ENCODE measurements at places on chromosomes 5 and 9.
A peak's percentile ranks its signal among the peaks of the same experiment; 100 is the strongest.

DNA sequence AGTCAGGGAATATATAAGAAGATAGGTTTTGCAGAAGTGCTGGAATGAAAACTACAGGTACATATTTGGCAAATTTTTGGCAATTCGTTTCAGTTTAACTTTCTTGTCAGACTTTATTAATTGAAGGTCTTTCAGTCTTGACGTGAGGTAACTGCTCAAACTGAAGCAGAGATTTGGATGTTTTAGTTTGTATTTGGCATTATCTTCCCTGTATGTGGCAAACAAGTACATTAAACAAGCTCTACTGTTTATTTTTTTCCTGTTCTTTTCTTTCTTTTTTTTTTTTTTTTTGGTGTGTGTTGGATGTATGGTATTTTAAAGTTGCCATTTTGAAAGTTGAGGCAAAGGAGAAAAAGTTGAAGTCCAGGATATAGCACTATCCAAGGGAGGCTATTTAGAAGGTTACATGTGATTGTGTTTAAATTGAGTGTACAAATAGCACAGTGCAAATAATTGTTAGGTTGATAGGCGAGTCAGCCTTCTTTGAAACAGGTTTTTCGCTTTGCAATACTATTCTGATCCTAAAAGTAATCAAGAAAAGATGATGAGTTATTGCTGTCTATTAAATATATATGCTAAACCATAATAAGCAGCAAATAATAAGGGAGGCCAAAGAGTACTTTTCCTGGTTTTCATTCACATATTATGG, 2.2 kb downstream of the PBX3 start:
- no peak for DNase-seq

DNA sequence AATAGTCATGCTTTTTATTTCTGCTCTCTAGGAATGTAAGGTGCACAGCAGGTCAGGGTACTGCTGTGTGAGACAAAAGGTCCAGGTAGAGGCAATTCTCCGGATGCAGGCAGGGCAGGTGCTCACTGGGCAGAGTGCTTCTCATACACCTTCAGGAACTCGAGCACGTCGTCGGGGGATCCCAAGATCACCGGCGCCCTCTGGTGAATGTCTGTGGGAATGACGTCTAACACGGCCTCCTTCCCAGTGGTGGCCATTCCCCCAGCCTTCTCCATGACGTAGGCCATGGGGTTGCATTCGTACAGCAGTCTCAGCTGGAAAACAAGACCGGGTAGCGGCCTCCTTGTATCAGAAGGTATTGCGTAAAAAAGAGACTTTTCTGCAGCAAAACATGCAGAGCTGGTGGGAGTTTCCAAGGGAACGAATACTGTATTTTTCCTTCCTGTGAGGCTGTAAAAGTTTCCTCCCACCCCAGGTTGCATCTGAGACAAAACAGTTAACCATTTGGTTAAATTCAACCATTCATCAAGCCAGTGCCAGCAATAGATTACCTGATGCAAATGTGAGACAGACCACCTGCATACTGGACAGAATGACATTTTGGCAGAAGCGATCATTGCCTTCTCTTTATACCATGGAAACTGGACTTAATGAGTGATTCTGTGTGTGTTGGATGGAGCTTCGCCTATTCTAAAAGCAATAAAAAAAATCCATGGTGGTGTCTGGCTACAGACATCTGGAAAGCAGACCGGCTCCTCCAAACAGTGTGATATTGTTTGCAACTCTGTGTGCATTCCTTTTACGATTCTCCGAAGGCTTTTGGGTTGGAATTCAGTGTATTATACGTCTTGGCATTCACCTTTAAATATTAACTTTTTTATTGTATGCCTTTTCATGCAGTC, 9.9 kb upstream of the FBP2 start:
- DNase-seq, result peak; percentile 71

GRCh38 chr9:34518110-34518616, 4.6 kb downstream of the ENHO start:
- DNase-seq, result no peak

DNA sequence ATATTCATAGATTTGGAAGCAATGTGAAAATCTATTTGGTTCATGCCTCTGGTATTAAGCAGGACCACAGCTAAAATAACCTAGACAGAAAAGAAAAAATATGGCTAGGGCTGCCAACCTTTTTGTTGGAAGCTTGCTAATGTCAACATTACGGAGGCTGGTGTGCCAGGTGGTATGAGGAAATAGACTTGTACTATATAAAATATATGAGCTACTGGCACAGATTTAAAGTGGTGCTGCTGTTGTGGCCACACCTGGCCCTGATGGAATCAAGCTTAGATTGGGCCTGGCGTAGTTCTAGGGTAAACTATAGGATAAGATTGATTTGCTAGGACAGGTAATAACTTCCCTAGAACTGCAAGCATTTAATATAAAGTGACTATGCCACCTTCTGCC, 10.6 kb upstream of the PARP8 start:
- no peak for DNase-seq

GRCh38 chr9:115456515-115456914, 338.6 kb upstream of the TNC start:
- DNase-seq, result no peak

DNA sequence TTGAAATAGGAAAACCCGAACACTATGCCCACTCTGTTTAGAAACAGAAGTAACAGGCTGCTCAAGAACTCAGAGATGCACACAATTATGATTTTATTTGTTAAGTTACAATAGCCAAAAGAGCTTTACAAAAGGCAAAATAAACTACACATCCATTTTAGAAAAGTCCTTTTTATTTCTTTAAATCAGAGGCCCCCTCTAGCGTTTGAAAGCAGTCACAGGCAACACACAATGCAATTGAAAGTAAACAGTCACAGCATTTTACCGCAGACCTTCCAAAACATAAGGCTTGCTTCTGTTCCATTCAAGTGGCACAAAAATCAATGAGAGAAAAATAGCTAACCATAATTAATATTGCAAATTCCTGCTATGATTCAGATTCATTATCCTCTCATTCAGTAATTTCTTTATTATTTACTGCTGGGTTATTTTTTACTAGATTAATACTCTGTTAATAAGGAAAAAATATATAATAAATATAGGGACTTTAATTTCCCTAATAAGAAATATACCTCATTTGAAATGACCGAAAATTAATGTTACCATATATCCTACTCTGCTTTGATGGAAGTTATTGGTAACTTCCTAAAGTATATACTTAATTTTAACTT, 78.3 kb downstream of the CEP120 start:
- DNase-seq, result peak; percentile 21

GRCh38 chr5:34499001-34499734, 157.0 kb upstream of the RAI14 start:
- no peak for DNase-seq

DNA sequence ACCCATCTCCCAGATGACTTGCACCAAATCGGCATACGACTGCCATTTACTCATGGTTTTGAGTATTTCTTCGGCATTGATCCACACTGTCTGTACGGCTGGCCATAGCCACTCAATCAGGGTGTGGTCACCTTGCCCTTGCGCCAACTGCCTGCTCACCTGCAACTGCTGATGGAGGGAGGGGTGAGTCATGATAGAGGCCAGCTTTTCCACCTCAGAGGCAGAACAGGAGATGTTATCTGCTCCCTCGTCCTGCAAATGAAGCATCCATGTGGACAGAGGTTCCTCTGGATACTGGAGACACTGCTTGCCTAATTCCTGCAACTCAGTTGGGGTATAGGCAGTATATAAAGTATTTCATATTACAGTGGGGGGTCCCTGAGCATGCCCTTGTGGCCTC, 85.6 kb upstream of the ATP10B start:
- no peak for DNase-seq

DNA sequence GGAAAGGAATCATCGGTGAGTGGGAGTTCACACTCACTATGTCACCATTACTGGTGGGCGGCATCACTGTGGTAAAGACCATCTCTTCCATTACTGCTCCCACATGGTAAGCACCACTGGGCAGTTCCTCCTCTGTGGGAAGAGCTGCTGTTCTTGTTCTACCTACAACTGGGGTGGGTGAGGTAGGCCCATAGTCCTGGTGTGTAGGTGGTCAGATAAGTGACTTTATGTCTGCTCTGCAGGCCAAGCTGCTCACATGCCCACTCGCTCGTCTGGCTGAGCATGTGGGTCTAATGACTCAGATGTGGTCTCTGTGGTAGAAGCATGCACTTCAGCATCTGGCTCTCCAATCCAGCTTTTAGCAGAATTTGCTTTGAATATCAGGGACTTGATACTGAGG, 82.9 kb downstream of the TMEM215 start:
- DNase-seq, result no peak

DNA sequence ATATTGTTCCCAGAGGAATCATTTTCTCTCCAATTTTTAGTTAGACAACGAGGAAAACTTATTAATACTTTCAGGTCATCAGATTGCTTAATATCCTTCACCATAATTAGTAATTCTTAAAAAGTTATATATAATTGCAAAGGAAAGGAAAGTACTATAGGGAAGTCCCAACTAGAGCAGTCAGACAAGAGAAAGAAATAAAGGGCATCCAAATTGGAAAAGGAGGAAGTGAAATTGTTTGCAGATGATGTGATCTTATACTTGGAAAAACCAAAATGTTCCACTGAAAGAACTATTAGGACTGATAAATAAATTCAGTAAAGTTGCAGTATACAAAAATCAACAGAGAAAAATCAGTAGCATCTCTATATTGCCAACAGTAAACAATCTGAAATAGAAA, 223.5 kb upstream of the MEF2C start:
- DNase-seq, result no peak

- no peak for DNase-seq
These were observed 159.3 kb downstream of the SPATA31D1 start for GRCh38 chr9:82147798-82148425.

GRCh38 chr9:15513335-15513734, 2.6 kb upstream of the PSIP1 start:
- peak; percentile 58 for DNase-seq

GRCh38 chr5:40378396-40379177, 301.1 kb upstream of the PTGER4 start:
- no peak for DNase-seq

DNA sequence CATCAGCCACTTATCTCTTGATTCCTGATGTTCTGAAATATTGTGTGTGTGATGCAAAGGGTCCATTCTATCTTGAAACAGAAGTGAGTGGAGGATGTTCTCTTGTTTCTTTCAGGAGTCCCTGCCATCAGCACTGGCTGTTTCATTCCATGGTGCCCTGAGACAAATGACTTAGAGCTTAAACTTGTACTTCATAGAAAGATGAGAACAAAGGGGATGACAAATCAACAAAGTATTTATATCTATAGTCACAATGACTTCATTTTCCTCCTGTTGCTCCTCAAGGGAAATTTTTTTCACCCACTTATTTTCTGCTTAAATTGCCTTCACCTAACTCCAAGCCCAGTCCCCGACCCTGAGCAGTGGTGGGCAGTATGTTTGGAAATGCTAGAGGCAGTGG, 171.6 kb downstream of the TARS1 start:
- no peak for DNase-seq

- no peak for DNase-seq
These were observed 12.6 kb downstream of the QSOX2 start for GRCh38 chr9:136232969-136233368.

DNA sequence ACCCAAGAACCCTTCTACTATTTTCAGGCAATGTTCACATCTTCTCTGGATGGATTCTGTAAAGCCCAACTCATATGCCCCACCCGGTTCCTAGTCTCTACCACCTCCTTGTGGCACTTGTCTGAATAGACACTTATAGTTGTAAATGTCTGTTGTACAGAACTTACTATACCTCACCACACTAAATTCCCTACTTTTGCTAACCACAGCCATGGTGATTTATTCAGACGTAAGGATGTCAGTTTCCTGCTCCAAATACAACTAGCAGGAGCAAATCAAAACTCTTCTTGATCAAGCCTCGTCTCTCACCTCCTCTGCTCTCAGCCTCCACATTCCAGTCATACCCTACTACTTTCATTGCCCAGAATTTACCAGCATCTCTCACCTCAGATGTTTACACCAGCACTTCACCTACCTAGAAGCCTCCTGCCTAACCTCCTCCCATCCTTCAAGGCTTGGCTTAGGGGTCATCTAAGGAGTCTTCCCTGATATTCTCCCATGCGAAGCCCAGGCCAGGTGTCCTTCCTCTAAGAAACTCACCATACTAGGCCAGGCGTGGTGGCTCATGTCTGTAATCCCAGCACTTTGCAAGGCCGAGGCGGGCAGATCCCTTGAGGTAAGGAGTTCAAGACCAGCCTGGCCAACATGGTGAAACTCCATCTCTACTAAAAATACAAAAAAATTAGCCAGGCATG, 75.5 kb downstream of the MAPKAP1 start:
- DNase-seq, result peak; percentile 51

DNA sequence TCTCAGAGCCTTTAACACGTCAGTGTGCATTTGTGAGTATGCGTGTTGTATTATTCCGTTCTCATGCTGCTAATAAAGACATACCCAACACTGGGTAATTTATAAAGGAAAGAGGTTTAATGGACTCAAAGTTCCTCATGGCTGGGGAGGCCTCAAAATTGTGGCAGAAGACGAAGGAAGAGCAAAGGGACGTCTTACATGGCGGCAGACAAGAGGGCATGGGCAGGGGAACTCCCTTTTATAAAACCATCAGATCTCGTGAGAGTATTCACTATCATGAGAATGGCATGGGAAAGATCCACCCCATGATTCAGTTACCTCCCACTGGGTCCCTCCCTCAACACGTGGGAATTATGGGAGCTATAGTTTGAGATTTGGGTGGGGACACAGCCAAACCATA, 285.0 kb downstream of the PBX3 start:
- DNase-seq, result no peak

GRCh38 chr5:43245724-43246385, 53.8 kb downstream of the NIM1K start:
- DNase-seq, result no peak

- DNase-seq, result peak; percentile 30
These were observed at the start of gene ANKRD34B for GRCh38 chr5:80569961-80570786. TSS of gene ANKRD34B (minus strand) at chr5:80570280. CDS start at chr5:80560019, 10,261 bp downstream.

- no peak for DNase-seq
These were observed 51.9 kb downstream of the COL27A1 start for GRCh38 chr9:114207034-114207810.

DNA sequence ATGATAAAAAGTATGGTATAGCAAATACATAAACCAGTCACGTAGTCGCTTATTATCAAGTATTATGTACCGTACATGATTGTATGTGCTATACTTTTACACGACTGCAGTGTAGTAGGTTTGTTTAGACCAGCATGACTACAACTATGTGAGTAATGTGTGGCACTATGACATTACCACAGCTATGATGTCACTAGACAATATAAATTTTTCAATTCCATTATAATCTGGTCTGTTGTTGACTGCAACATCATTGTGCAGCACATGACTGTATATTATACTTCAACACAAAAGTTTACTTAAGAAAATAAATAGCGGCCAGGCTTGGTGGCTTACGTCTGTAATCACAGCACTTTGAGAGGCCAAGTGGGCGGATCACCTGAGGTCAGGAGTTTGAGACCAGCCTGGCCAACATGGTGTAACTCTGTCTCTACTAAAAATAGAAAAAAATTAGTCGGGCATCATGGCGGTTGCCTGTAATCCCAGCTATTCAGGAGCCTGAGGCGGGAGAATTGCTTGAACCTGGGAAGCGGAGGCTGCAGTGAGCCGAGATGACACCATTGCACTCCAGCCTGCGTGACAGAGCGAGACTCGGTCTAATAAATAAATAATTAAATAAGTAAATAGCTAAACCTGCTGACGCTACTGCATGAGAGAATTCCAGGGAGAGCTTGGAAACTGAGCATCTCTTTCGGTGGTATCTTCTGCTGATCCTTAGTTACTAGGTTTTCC, 24.6 kb upstream of the JADE2 start:
- DNase-seq, result no peak

- no peak for DNase-seq
These were observed 9.5 kb downstream of the SPDL1 start for GRCh38 chr5:169592937-169593650.

GRCh38 chr5:76704131-76704663, 11.7 kb upstream of the F2R start:
- DNase-seq, result no peak
